ENCODE measurements at places on chromosomes 1 and 21.

DNA sequence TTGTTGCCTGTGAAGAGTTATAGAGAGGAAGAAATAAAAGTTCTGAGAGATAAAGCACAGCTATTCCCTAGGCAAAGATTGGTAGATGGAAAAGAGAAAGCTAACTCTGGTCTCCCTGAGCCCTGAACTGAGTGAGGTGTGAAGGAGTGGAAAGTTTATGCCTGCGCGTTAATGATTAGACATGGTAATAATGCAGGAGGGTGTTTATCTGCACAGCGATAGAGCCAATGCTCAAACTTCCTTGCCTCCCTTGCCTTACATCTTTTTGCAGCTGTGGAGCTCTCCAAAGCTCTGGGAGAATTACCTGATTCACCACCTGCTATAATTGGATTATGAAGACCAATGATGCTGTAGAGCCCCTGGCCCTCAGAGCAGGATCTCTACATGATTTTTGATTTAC is 32.8 kb upstream of the CHRM3 start:
- DNase-seq: no peak

DNA sequence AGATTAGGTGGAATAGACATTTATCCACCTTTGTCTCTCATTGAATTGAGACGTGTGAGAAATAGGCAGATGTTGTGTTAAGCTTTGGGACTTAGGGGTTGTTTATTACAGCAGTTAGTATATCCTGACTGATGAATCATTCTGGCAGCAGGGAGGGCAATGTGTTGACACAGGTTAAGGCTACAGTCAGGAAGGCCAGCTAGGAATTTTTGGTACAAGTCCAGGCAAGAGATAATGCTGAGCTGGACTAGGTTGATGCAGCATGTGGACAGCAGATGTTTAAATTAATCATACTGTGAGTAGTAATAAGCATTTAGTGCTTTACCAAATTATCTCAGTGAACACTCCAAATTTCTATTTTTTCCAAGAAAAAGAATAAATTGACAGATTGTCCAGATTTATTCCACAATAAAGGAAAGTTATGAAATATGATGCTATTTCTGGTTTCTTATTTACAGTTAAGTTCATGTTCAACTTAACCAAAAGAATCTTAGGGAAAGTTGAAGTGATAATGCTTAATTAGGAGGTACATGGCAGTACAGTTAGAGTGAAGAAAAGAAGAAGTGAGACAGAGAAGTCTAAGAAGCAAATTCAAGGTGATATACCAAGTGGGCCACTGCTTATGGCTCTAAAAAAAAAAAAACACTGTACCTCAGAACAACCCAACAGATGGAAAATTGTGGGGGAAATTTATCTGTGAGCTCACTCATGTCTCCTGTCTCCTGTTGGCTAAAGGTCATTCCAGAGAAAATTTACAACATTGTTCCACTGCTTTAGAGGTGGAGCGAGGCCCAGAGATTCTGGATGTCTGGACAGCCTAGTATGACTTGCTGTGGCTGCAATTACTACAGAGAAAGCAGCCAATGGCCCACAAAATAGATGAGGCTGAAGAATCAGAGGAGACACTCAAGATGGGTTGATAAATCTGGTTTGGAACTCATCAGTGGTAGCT is 102.7 kb upstream of the C21orf91 start:
- DNase-seq: peak; percentile 54

DNA sequence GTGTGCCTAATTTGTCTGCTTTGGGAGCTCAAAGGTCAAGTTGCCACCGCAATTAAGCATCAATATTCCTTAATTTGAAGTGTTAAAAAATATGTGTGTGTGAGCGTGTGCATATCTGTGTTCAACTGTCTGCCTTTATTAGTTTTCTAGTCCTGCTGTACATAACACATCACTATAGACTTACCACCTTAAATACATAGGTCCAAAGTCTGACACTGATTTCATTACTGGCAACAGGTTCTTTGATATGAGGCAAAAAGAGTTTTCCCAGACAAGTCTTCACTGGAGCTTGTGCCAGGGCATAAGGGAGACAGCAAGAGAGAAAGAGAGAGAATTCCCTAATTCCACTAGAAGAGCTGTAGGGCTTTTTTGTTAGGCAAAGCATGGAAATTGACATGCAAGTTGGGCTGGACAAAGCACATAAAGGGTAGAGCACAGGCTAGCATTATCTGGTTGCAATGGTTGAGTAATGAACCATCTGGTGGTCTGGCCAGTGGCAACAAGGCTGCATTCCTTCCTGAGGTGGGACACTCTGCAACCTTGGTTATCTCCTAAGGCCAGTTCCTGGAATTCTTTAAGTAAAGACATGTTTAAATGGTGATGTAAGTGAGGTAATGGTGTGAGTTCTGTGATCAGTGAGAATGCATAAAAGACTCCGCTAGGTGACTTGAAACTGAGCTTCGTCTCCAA is 457.2 kb upstream of the ADAMTS5 start:
- DNase-seq: peak; percentile 29

GRCh38 chr1:99749504-99750347 is 16.7 kb downstream of the FRRS1 start:
- no peak for DNase-seq

DNA sequence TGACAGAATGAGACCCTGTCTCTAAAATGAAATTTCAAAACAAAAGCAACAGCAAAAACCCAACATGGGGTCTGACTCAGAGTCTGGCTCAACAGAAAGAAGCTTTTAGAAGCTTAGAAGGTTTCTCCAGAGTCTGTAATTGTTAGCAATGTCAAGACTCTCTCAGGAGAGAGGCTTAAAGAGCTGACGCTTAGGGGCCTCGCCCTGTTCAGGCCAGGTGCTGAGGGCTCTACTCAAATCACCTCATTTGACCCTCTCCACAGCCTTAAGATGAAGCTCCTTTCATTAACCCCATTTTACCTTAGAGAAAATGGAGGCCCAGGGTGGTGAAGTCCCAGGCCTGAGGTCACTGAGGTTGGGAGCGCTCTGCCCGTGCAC is 5.3 kb upstream of the KIF17 start:
- DNase-seq: no peak

DNA sequence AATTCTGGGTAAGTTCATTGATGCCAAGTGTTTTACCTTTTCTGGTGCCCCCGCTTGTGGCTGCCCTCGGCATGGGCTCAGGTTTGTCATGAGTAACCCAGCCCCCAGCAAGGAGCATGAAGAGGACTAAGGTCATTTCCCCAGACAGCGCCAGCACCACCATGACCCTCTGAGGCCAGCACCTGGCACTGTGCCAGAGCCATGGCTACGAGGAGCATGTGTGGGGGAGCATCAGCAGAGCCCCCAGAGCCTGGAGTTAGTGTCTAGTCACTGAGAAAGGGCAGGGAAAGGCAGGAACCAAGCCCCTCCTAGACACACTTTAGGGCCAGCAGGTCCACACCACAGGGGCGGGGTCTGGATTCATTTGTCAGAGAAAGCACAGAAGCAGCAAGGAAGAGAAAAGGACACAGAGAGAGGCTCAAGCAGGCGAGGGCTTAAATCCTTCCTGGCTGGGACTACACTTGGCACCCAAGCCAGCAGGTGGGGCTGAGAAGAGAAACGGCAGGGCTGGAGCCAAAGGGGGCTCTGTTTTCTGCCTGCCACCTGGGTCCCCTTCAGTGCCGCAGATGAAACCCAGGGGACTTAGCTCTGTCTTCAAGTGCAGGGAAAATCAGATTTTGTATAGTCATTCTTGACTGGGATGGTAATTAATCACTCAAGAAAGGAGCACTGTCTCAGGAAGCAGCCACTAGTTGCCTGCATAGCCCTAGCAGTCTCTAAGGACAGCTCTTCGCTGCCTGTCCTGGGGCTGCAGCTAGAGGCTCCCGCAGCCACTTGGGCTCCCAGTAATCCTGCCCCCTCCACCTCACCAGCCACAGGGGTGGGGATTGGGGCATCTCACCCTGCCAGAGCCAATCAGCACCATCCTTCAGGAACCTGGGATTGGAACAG is 79.6 kb upstream of the ZC3H12A start:
- DNase-seq: no peak

GRCh38 chr1:230354005-230354404 is 72.1 kb downstream of the PGBD5 start:
- no peak for DNase-seq

DNA sequence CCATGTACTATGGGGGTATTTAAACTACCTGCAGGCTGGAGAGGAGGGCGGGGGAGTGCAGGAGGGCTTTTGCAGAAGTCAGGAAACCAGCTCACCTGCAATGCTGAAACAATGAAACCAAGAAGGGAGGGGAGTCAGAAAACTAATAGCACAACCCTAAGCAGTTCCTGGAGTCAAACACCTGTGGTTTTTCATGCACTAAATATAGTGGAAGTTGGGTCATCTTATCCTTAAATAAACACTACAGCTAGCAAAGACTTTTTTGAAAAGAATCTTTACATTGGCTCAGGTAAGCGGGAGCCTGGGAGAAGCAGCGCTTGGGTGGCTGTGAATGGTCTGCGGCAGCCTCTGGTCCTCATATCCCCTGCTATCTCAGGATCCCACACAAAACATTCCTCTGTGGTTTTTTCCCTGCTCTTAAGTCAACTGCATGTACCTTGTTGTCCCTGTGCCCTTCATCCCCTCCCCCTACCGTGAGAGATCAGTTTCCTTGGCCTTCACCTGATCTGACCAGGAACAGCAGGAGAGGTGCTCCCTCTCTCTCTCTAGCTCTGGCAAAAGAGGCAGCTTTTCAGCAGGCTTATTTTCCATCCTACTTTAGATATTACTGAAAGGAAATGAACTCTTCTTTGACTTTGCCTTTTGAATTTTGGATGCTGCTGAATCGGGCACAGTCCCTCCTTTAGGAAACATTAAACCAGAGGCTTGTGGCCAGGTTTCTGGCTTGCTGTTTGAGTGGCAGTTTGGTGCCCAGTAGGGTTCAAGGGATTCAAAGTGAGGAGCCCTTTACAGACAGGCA is 26.6 kb downstream of the TENT5C start:
- DNase-seq: no peak

GRCh38 chr1:151934048-151934493 is 24.8 kb upstream of the THEM4 start:
- DNase-seq: peak; percentile 39

GRCh38 chr1:230578616-230579015 is 63.7 kb upstream of the COG2 start:
- DNase-seq: no peak

DNA sequence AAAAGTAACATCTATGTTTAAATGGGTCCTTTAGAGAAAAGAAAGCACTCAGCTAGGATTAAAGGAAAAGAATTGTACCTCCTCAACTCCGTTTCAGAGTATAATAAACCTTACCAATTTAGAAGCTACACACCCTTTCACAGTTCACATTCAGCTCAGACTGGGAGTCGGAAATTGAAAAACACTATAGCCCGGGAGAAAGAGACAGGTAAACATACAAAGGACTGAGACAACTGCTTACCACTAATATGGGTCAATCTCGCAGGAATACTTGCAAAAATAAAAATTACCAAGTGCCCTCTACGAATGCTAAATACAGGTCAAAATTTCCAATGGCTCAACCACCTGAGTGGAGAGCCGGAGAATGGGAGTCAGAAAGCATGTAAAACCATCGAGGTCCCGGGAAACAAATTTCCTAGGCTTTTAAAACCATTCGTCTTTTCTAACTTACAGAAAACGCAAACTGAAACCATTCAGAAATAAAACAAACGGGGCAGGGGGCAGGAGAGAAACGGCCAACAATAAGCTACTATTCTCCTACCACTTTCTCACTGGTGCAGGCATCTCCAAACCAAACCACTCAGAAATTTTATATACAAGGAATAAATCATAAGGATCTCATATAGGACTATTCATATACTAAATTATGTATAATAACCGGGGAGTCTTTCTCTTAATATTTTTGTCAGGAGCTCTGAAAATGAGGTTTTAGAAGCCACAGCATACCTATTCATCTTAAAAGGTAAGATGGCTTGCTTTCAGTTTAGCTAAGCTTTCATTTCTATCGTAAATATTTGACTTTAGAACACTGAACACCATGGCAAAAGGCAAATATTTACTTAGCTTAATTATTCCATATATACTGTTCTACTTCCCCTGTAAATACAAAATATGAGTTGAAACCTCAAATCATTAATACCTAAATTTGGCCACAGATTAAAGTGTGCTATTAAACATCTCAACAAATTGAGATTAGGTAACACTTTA is 136.5 kb downstream of the RERE start:
- no peak for DNase-seq

DNA sequence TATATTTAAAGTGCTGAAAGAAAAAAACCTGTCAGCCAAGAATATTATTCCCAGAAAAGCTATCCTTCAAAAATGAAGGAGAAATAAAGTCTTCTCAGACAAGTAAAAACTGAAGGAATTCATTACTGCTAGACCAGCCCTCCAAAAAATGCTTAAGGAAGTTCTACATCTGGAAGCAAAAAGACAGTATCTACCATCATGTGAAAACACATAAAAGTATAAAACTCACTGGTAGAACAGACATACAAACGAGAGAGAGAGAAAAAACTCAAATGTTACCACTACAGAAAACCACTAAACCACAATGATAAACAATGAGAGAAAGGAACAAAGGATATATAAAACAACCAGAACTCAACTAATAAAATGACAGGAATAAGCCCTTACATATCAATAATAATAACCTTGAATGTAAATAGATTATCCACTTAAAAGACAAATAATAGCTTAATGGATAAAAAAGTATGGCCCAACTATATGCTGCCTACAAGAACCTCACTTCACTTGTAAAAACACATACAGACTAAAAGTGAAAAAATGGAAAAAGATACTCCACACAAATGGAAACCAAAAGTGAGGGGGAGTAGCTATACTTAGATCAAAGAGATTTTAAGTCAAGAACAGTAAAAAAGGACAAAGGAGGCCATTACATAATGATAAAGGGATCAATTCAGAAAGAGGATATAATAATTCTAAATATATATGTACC is 22.0 kb downstream of the NSL1 start:
- no peak for DNase-seq

DNA sequence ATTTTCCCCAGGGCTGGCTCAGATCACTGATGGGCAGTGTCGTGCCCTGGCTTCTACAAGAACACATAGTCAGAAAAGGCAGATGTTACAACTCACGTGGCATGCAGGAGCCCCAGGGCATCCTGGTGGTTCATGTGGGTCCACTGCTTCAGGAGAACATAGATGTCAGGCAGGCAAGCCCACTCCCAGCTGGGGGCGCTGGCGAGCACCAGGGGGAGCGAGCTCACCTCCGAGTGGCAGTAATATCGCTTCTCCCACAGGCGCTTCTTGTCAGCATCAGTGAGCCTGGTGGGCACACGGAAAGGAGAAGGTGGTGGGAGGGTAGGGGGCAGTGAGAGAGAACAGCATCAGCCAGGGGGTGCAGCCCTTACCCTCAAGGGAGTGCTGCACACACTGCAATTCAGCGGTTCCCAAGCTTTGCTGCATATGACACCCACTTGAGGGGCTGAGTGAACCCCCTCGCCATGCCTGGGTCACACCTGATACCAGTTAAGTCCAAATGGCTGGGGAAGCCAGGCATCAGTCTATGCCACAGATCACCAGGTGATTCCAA is 34.3 kb upstream of the PPP1R15B start:
- DNase-seq: peak; percentile 20

GRCh38 chr1:56052041-56052440 is 527.3 kb downstream of the PLPP3 start:
- DNase-seq: no peak

DNA sequence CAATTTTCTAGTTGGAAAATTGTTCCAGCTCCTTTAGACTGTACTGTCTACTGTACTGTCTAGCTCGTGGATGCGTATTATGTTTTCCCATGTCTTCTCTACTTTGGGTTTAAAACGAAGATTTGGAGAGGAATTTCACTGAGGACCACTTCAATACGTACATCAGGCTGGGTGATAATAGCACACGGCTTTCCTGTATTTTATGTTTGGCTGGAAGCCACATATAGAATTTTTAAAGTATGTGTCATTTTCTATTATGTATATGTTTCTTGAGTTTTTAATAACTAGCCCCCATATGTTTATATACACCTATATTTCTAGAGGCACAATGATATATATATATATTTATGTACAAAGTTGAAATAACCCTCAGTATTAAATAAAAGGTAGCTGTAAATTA is 226.4 kb downstream of the GREM2 start:
- no peak for DNase-seq
